ENCODE measurements at places on chromosomes 6 and 20. TPM values are rescaled to one million over a fixed set of nuclear protein-coding genes. Genes with fewer than 3 reads are reported as not detected.

DNA sequence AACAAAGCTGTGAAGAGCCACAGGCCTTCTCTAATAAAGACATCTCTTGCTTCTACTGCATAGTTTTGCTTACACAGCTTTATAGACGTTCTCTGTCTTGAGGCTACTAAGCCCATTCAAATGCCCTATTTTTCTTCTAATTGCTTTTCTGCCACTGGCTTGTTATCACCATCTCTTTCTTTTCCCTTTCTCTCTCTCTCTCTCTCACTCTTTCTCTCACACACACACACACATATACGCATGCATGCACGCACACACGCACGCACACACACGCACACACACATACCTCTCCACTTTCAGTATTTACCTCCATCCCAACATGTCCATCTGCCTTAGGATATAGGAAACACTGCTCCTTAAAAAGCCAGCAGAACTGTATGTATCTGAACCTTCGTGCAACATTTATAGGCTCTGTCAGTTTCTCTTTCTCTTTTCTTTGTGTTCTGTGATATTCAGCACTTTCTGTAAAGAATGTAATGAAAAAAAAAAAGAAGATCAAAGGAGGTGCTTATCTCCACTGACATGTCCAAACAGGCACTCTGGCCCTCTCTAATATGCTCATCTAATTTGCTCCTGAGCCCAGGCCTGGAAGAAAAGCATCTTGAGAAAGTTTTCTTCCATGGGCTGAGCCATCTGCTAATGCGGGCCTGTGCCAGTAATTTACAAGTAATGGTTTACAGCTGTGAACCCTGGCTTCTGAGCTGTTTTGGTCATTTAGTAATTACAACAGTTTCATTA lies 1046.7 kb upstream of the MAP3K7 start:
- no peak for DNase-seq

DNA sequence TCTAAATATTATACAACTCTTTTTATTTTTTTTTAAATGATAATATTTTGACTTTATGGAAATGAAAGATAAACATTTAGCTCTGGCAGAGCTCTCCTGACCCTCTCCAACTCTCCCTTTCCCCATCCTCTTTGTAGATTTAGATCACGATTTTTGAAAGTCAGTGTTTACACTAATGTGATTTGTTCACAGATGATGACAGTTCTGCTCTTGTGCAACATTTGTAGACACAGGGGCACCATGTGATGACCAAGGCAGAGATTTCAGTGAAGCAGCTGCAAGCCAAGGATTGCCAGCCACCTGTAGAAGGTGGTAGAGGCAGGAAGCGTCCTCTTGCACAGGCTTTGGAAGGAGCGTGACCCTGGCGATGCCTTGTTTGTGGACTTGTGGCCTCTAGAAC lies 483.2 kb downstream of the QKI start:
- DNase-seq: no peak

- DNase-seq: no peak
Measured at GRCh38 chr6:11323666-11324452, 91.4 kb upstream of the NEDD9 start.

Gene SPINT3
- total RNA-seq: not detected

Data from HT1080 (cell line).